ENCODE measurements at places on chromosomes 1 and 21. TPM values are rescaled to one million over a fixed set of nuclear protein-coding genes. Genes with fewer than 3 reads are reported as not detected.

DNA sequence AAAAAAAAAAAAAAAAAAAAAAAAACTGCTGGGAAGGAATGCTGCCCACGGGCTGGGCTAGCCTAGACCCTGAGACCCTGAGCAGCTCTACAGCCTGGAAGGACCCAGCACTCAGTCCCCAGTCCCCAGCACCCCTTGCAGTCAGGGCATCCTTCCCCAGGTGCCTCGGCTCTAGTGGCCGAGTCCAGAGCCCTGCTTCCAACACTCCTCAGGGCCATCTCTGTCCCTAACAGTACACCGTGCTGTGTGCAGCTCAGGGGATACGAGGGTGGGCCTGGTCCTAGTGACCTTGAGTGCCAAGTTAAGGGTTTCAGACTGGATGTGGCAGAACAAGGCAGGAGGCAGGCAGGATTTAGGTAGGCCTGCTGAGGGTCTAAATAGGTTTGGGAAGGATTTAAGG is 50.2 kb upstream of the LRP8 start:
- DNase-seq = no peak

GRCh38 chr1:110091381-110091780 is 20.9 kb upstream of the UBL4B start:
- no peak for DNase-seq

DNA sequence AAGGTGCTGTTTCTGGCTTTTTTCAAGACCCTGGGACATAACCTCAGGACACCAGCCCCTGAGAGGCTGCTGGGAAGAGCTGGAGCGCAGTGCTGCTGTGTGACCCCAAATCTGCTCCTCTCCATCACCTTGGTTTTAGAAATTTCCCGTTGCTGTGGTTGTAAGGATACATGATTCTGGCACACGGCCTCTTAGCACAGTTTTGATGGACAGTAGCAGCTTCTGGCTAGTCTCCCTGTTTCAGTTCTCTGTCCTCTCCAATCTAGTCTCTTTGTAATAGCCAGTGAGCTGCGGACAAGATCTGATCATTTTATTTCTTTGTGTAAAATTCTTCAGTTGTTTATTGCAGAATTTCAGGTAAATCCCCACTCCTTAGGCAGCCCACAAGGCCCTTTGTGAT is 3.1 kb downstream of the CLIC6 start:
- no peak for DNase-seq

PRSS38 gene
- not detected for total RNA-seq

DNA sequence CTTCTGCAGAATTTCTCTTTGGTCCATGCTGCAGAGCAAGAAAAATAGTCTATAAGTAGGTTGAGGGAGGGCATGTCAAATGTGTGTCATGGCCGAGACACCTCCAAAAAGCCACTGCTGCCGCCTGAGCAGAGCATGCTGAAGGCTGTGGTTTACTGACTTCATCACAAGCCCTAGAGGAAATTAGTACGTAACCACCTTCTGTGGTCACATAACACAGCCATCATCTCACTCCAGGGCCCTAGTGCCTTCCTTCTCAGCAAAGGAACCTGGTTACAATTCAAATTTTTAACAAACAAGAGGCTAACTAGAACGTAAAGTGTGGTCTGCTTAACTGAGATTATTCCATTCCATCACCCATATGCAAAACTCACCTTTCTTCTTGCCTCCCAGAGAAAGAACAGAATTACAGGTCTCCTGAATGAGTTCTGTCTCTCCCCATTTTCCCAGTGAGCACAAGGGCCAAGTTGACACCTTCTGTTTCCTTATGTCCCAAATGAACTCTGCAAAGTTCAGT is at the start of gene PTPN22:
Gene PTPN22, minus strand, starts transcription at position 116 of the 517 bp plus-strand sequence.
- DNase-seq = peak; percentile 52

DNA sequence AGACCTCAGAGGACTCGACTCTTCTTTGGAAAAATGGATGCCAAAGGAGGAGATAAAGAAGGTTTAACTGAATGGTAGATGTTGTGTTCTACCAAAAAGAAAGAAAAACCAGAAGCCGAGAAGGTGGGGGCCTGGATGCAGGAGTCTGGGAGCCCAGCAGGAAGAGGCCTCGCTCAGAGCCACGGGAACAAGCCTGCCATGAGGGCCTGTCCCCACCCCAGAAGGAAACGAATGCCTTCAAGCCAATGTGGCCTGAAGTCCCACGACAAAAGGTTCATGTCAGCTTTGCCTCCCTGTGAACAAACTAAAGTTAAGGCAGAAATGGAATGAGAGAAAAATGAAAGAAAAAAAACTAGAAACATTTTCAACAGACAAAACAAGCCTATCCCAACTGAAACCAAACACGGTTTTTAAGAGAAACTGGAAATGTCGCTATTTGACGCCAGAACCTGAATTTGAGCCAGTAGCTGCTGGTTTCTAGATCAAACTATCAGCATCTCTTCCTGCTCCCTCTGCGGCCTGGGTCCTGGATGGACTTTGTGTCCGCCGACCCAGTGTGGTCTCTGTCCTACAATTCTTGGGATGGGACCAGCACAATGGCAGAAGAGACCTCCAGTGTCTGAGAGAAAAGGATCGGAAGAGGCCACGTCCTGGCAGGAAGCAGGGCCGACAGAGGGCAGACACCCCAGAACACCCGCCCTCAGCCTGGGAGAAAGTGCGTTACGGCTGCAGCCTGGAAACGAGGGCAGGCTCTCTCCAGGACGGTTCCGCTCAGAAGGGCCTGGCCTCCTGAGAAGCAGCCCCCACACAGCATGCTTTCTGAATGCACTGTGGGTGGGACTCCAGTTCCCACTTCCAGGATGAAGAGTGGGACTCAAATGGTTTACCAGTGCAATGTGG is 35.2 kb downstream of the SLC45A1 start:
- no peak for DNase-seq

SH2D5 gene
- not detected for total RNA-seq

HSPG2 gene
- 1.2 TPM for total RNA-seq

NBPF10 gene
- 3.8 TPM for total RNA-seq

- no peak for DNase-seq
These were observed 165.8 kb downstream of the GIPC2 start for GRCh38 chr1:78211483-78212092.

GRCh38 chr1:82299656-82300055 is 498.9 kb downstream of the ADGRL2 start:
- no peak for DNase-seq

DNA sequence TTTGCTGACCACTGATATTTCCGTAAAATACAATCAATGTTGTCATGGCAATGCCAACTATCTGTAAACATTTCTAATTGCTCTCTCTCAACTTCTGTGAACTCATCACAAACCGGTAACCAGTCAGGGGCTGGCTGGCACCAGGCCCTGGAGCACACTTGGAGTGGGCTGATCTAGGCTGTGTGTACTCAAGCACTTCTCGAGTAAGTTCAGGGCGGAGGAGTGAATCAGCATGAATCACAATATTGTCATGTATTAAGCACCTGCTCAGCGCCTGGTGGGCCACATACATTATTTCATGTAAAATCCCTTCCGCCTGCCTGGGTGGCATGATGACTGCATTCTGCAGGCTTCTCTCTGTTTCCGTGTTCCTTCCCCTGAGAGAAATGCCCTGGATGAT is 212.4 kb downstream of the FOXD2 start:
- DNase-seq = no peak

IGSF3 gene
- 0.02 TPM for total RNA-seq

DNA sequence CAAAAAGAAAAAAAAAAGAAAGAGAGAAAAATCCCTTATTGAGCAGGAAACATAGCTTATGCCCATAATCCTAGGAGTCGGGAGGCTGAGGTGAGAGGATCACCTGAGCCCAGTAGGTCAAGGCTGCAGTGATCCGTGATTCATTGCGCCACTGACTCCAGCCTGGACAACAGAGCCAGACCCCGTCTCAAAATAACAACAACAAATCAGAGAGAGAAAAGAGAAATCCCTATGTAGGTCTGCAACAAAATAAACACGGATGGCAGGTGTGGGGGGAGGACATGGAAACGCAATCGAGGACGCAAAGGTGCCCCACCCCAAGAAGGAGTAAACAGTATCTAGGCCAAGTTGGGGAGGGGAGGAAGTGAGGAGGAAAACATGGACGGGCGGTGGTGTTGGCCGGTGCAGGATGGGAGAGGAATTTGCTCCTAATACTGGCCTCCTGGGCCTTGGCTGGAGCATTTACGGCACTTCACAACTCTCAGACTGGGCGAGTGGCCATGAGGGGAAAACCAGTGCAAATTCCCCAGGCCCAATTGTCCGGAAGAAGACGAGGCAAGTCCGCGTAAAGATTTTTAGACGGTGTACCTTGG is 609 bp upstream of the CHTOP start:
- no peak for DNase-seq

GRCh38 chr1:113813218-113813617 is 942 bp upstream of the RSBN1 start:
- DNase-seq = no peak

EFNA3 gene
- 0.29 TPM for total RNA-seq

DNA sequence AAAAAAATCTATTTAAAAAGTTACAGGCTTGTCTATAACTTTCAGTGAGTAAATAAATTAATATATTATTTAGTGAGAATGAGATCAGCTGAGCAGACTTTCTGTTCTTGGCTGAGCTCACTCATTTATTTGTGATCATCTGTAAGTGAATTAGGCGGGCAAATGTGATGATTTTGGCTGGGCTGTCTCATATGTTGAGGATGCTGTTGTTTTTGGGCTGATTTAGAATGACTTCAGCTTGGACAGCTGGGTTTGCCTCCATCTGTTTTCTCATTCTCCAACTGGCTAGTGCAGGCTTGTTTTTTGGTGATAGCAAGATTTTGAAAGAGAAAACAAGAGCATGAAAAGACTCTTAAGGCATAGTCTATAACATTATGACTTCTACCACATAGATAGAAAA is 475.8 kb upstream of the OLFM3 start:
- DNase-seq = no peak

GRCh38 chr1:209884665-209885117 is 53.3 kb upstream of the SYT14 start:
- no peak for DNase-seq

- DNase-seq = no peak
These were observed 23.2 kb upstream of the SLC30A1 start for GRCh38 chr1:211601982-211602670.

GRCh38 chr1:225953315-225953714 is 12.3 kb upstream of the LEFTY2 start:
- DNase-seq = no peak

GRCh38 chr1:224668984-224669383 is 52.9 kb downstream of the CNIH3 start:
- DNase-seq = no peak

GRCh38 chr21:41851090-41851790 is 27.9 kb downstream of the PRDM15 start:
- DNase-seq = no peak

DNA sequence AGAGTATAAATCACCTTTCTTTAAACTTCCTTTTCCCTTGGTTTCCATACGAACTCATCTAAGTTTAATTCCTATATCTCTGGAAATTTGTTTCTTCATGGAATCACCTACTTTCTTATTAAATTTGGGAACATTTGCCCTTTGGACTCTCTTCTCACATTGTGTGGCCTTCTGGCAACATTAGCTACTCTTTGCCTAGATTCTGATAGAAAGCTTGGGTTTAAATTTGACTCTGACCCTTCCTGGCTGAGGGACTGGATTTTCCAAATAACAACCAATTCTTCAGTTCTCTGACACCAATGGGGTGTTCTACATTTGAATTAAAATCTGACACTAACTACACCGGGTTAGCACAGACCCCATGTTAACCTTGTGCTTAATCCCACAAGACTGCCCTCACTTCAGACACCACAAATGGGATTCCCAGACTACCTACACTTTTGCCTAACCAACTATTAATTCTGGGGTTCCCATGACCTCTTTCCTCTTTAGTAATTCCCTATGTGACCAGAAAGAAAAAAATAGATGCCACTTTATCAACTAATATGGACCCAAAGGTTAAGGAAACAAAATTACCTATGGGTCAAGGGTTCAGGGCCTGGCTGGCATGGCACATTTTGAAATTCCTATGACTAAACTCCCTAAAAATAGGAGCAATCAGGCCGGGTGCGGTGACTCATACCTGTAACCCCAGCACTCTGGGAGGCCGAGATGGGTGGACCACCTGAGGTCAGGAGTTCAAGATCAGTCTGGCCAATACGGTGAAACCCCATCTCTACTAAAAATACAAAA is 9.7 kb upstream of the THEM4 start:
- DNase-seq = no peak

- no peak for DNase-seq
These were observed 80.2 kb upstream of the PALMD start for GRCh38 chr1:99565606-99566289.

DNA sequence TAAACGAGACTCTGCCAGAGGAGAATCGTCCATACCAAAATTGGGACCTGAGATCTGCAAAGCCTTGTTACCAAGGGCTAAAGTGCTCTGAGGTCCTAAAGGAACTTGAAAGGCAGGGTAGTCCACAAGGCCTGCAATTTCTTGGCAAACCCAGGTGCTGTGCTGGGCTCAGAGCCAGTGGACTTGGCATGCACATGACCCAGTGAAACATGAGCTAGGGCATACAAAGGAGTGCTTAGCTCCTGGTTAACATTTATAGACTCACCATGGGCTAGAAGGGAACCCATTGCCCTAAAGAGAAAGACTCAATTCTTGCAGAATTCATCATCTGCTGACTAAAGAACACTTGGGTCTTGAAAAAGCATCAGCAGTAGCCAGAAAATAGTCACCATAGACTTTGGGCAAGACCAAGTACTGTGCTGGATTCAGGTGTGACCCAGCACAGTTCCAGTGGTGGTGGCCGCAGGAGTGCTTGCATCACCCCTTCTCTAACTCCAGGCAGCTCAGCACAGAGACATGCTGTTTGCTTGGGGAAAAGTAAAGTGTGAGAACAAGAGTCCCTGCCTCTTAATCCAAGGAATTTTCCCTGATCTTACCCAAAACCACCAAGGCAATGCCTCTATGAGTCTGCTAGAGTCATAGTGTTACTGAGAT is 1069.4 kb upstream of the ADGRL2 start:
- no peak for DNase-seq

GRCh38 chr1:155174324-155175280 is 953 bp downstream of the TRIM46 start:
- peak; percentile 37 for DNase-seq

SLC5A9 gene
- not detected for total RNA-seq

GRCh38 chr1:237211540-237211939 is 169.6 kb downstream of the RYR2 start:
- no peak for DNase-seq

- no peak for DNase-seq
These were observed 256.6 kb downstream of the CTH start for GRCh38 chr1:70667494-70668170.

DNA sequence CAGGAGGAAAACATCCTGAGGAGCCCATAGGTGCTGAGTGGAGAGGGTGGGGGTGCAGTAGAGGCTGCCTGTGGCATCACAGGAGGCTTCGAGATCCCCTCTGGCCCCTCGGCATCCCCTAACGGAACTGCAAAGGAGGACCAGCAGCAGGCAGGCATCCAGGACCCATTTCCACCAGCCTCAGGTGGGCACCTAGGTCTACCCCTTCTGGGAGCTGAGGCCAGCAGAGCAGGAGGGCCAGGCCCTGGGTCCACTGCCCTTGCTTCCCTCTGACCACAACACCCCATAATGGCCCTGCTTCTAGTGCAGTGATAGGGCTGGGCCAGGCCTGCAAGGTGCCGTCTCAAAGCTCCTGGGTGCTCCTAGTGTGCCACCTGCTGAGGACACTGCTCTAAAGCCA is 723.0 kb downstream of the PTPRU start:
- DNase-seq = no peak

GRCh38 chr21:37564924-37565529 is 198.5 kb downstream of the DYRK1A start:
- DNase-seq = no peak

TMEM269 gene
- 0.42 TPM for total RNA-seq

- no peak for DNase-seq
These were observed 6.8 kb downstream of the MX1 start for GRCh38 chr21:41432562-41433460.

DMBX1 gene
- not detected for total RNA-seq

CHRNB2 gene
- not detected for total RNA-seq

Data from T-helper 17 cell (primary cell).